ENCODE measurements at places on chromosomes 11 and 22.
A peak's percentile ranks its signal among the peaks of the same experiment; 100 is the strongest.

GRCh38 chr22:39283322-39284141 is 35.9 kb downstream of the RPL3 start:
- DNase-seq, result peak; percentile 61

DNA sequence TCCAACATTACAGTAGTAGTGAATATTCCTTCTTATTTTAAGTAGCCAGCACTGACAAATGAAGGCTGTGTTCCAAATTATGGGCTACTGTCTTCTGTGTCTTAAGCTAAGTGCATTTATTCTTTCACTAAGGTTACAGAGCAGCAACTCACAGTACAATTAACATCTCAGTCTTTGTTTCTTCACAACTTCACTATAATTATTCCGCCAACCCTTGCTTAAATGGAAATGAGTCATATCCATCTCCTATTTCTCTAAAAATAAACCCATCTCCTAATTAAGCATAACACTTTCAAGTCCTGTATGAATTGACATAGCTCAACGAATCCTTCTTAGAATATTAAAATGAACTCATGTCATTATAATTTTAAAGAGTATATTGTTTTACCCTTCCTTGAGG is 6.7 kb downstream of the ETS1 start:
- DNase-seq, result no peak

DNA sequence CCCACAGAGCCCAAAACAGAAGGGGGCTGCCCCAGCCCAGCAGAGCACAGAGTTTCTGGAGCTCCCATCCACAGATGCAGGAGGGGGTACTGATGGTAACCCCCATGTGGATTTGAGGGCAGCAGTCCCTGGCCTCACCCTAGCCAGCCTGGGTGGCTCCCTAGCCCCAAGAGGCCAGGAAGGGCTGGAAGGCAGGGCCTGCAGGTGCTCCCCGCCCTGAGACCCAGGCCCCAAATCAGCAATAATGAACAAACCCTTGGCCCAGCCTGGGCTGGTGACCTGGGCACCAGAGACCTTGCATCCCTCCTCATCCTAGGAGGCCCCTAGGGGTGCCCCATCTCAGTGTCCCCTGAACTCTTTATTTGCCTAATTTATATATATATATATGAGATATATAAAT is 61.6 kb downstream of the MORC2 start:
- DNase-seq, result no peak

DNA sequence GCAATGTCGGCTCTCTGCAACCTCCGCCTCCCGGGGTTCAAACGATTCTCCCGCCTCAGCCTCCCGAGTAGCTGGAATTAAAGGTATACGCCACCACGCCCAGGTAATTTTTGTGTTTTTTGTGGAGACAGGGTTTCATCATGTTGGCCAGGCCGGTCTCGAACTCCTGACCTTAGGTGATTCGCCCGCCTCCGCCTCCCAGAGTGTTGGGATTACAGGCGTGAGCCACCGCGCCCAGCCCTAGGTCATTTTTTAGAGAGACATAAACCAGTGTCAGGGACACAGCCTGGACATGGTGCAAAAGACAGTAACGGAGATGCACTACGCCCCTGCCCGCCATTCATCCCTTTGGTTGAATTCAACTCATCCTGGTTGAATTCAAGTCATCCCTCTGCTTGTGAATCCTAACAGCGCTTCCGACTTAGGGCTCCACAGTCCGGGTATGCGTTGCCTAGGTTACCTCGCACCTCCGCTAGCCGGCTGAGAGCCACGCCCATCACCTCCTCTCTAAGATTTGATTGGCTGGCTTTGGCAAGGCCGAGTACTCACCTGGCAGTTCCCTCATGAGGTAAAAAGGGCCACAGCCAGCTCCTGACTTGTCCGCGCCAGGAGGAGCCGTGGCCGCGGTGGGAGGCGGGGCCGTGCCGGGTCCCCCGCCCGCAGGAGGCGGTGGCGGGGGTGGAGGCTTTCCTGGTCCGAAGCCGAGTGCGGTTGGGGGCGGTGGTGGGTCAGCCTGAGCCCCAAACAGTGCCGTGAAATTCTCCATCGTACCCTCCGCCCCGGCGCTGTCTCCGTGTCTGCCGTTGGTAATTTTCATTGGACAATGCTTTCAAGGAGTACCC is at the start of gene MED19:
TSS of gene MED19 (minus strand) at position 802 of the 842 bp plus-strand sequence. CDS start at position 766, 36 bp downstream.
- DNase-seq, result no peak

DNA sequence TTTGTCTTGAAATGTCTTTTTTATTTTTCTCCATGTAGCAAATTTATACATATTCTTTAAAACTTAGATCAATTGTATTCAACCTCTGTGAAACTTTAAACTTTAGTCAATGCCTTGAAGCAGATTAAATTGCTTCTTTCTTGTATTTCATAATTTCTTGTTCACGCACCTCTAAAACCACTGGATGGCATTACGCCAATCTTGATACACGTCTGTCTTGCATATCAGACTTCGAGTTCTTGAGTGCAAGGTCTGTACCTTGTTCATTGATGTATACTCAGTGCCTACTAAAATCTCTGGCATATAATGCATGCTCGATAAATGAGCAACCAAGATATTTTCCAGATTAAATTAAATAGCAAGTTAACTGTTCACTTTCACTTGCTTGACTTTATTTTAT is 236.8 kb downstream of the CASP12 start:
- no peak for DNase-seq

DNA sequence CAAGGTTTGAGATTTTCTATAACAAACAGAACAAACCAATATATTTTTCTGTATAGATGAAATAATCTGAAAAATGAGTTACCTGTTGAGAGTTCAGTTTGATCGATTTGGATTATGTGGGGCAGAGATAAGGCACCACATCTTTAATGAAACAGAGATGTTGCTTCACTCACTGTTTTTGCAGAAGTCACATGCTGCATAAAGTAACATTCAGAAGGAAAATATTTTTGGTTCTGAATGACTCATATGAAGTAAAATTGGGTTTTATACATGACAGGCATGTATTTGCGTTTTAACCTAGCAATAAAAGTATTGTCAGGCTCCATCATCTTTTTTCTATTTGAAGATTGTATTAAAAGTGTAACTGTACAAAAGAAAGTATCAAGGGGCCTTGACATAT is 77.8 kb downstream of the BBOX1 start:
- no peak for DNase-seq

GRCh38 chr11:72314600-72315392 is 70.8 kb upstream of the PHOX2A start:
- DNase-seq, result no peak

DNA sequence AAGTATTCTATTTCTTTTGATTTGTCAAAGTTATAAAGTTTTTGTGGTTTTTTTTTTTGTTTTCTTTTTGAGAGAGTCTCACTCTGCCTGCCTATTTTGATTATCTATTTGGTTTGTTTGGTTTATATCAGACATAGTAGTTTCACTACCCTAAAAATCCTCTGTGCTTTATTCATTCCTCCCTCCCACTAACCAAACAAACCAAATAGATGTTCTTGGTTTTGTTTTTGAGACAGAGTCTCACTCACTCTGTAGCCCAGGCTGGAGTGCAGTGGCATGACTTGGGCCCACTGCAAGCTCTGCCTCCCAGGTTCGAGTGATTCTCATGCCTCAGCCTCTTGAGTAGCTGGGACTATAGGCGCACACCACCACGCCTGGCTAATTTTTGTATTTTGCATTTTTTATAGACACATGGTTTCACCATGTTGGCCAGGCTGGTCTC is 67.9 kb downstream of the ENTHD1 start:
- no peak for DNase-seq

DNA sequence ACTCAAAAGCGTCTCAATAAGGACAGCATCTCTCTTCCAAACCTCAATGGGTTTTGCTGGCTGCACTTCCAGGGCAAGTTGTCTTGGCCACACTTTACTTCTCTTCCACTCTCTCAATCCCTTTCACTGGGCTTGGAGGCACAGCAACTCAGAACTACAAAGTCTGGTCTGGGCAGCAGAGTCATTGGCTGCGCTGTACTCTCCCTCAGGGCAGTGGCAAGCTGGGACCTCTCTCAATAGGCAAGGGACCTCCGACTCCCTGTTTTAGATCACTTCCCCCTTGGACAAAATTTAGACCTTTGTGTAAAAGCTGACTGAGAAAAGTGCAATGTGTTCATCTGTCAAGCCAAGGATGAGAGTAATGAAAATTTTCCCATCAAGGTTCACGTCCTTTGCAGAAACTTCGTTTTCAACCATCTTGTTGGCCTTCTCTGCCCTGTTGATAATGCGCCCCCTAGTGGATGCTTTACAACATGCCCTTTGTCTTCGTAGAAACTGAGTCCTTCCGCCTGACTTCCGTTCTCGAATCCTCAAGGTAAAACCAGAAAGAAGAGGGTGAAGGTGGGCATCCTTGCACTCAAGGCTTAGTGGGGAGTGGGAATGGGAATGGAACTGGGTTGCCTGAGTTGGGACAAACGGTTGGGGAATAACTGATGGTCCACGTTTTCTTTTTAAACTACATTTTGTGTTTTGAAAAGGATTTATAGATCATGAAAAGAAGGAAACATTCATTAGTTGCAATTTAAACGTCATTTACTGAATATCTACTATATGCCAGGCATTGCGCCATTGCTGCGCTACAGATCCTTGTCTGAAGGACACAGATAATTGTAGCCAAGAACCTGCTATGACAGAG is 99.1 kb downstream of the CD44 start:
- DNase-seq, result peak; percentile 52

- no peak for DNase-seq
Measured at GRCh38 chr11:67034350-67034749, 11.4 kb downstream of the SYT12 start.

DNA sequence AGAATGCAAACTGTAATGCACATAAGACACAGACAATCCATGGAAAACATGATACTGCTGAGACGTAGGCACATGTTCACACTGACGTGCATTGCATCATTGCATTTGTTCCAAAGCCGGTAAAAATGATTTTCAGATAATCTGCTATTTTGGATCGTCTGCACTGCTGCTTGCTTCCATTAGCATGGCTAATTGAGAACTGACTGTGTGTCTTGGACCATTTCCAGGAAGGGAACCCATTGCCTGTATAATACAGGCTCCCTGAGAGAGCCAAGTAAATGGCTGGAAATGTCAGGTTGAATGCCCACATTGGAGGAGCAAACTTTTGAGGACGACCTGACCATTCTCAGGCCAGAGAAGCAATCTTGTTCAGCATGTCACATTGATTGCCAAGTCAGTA is 304.8 kb downstream of the ST3GAL4 start:
- DNase-seq, result no peak

- DNase-seq, result no peak
Measured at GRCh38 chr11:92070026-92070889, 154.4 kb upstream of the FAT3 start.
